ENCODE measurements at places on chromosomes 4 and X.

DNA sequence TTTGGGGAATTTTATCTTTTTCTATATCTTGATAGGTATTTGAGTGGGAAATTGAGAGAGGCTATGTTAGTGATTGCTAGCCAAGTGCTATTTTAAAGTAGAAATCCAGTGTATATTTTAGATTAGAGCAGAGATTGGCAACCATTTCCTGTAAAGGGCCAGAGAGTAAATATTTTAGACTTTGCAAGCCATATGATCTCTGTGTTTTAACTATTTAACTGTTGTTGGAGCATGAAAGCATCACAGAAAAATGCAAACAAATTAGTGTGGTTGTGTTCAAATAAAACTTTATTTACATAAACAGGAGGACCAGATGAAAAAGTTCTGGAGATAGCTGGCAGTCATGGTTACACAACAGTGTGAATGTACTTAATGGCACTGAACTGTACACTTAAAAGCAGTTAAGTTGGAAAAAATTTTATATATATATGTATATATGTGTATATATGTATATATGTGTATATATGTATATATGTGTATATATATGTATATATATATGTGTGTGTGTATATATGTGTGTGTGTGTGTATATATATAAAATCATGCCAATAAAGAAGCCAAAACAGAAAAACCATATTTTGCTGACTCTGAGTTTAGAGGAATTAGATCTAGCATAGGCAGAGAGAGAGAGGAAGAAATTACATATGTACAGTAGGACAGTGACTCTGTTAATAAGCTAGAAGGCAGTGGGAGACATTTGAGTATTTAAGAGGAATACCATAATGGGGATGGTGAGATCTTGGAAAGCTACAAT lies 83.4 kb downstream of the TMEM164 start:
- no peak for ATAC-seq

DNA sequence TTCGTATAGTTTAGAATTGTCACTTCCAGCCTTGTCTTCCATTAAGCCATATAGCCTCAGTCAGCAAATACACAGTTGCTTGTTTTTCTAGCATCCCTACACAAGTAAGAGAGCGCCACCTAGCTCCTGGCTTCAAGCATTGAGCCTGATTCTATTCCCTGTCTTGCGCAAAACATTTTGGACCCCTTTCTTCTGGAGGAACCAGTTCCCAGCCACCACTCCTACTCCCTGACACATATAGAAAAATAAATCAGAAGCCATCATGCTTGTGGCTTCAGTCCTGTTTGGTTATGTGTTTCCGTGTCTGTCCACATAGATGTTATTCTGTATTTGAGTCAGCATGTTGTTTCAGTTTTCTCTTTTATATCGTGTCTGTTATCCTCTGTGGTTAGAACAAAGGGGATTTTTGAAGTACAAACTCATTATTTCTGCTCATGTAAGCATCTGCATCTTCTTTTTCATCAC lies 59.9 kb downstream of the GK start:
- ATAC-seq: peak; percentile 93

DNA sequence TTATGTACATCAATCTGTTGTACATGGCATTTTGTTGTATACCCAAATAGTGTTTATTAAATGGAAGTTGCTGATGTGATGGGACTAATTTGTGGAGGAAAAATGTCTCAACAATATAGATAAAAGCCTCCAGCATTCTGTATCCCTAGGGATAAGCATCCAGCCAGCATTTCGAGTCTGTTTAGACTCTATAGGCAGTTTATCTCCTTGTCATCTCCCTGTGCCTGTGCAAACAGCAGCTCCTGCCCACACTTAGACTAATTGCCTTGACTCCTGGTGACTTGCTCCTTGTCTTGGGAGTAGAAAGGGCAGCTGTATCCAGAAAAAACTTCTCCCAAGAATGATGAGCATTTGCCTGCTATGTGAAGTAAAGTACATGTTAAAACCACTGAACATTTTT lies 83.8 kb downstream of the DOCK11 start:
- no peak for ATAC-seq

DNA sequence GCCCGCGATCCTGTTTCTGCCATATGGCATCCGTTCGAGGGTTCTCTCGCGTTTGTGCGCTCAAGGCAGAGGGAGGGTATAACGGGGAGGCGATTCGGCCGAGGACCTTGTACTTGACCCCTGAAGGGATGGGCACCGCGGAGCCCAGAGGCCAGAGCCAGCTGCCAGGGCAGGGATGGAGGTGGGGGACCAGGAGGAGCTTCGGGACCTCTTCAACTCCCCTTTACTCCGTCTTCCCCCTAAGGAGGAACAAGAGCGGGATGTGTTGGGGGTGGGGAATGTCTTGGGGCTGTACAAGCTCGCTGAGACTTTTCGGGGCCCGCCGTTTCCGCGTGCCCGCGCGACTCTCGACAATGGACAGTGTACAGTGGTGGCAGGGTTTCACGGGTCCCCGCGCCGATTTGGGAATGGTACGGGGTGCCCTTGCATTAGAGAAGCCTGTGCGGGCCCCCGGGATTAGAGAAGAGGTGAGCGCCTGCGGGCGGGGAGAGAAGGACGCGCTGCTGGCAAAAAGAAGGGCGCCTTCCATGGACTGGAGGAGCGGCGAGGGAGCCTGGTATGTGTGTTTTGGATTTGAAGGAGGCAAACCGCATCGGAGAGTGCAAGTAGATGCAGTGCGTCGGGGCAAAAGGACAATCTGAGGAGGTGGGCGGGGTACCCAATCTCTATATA lies 760 bp downstream of the UGT8 start:
- peak; percentile 3 for ATAC-seq

GRCh38 chr4:129804461-129804981 lies 708.6 kb downstream of the C4orf33 start:
- no peak for ATAC-seq

DNA sequence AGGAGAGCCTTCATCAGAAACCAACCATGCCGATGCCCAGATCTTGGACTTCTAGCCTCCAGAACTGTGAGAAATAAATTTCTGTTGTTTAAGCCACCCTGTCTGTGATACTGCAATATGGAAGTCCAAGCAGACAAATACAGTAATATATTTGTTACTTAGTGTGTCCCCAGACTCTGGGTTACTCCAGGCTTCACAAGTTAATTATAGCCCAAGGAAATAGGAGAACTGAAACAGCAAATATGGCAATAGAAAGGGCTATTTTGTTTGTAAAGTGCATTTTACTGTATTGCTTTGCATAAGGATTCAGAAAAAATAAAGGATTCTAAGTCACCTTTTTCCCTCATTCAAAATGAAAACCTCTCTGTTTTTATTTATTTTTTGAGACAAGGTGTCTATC lies 15.7 kb downstream of the TIGD4 start:
- no peak for ATAC-seq

- ATAC-seq: no peak
These were observed 94.9 kb downstream of the BMPR1B start for GRCh38 chr4:94852616-94853015.

- no peak for ATAC-seq
These were observed 104.1 kb downstream of the FIP1L1 start for GRCh38 chr4:53481586-53481985.

DNA sequence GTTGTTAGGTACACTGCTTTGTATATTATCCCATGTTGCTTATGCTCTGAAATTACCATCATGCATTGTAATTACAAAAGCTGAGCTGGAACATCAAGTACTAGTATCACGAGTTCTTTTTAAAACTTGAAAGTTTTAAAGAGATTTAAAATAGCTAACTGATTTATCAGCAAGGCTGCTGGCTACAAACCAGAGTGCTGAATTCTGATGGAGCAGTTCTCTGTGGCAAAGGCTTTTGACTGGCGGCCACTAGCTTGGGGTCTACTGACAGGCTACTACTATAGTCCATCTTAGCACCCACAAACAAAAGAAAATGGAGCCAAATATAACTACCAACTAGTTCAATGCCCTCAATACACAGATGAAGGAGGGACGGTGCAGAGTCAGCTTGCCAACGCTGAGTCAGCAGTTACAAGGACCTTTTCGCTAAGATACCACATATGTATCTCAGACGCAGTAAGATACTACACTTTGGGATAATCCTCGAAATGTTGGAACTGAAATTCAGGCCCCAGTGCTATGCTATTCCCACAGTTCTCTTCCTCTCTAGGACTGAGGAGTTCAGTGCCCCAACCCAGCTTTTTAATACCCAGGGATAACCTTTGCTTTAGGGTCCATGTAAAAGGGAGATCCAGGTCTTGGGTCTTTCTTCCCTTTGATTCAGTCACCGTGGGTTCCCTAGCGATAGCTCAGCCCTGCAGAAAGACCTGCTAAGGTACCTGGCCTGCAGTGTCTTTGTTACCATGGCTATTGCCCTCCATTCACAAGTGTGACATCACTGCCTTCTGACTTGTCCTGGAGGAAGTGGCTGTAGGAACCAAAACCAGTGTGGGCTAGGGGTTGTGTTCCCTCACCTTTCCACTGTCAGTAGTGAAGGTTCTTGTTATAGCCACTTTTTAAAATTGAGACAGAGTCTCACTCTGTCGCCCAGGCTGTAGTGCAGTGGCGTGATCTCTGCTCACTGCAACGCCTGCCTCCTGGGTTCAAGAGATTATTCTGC lies 22.8 kb downstream of the MFAP3L start:
- no peak for ATAC-seq

DNA sequence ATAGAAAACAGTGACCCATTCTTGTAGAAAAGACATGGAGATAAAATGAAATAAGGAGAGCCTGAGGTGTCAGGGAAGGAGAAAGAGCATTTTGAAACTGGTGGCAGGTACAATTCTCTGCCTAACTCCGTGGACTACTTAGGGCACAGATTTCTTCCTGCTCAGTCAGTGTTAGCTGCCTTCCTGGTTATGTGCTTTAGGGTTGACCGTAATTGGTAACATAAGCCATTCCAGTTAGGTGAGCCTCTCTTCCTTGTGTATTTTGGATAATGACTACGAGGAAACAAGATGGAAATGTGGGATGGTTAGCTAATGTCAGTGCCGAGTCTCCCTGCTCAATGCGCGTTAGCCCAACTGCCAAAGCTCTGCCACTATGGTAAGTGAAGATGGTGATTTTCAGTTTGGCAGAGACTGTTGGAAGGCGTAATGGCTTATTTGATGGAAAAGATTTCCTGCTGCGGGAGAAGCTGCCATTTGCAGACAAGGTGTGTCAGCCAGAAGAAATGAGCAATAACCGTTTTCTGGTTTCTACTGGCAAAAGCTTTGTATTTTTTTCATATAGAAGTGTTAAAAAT lies 174.1 kb downstream of the CBR4 start:
- ATAC-seq: no peak

- ATAC-seq: no peak
These were observed 388.5 kb upstream of the SPANXN4 start for GRCh38 chrX:142637206-142637605.

- no peak for ATAC-seq
These were observed 39.2 kb downstream of the SGMS2 start for GRCh38 chr4:107863850-107864371.

DNA sequence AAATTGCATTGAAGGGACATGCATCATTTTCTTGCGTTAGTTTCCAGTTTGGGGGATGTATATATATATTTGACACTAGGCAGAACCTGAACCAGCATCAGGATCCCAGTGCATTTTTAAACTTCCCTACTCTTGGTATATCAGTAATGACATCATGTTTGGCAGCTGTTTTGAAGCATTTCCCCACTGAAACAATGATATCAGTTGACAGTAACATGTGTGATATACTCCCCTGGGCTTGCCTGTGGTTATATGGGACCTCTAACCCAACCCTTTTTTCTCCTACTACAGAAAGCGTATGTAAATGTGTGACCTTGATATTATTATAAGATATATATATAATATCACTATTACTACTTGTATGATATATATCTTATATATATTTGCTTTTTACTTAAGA lies 225.9 kb upstream of the CASK start:
- ATAC-seq: no peak

DNA sequence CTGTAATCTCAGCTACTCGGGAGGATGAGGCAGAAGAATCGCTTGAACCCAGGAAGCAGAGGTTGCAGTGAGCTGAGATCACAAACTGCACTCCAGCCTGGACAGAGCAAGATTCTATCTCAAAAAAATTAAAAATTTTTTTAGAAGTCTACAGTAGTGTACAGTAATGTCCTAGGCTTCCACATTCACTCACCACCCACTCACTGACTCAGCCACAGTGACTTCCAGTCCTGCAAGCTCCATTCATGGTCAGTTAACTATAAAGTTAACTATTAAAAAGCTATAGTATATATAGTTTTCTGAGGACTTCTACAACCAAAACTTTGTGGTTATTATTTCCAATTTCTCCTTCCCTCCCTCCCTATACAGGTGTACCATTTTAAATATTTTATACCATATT lies 34.7 kb upstream of the NEUROG2 start:
- no peak for ATAC-seq

GRCh38 chrX:130716781-130717413 lies 186.1 kb downstream of the ENOX2 start:
- no peak for ATAC-seq

DNA sequence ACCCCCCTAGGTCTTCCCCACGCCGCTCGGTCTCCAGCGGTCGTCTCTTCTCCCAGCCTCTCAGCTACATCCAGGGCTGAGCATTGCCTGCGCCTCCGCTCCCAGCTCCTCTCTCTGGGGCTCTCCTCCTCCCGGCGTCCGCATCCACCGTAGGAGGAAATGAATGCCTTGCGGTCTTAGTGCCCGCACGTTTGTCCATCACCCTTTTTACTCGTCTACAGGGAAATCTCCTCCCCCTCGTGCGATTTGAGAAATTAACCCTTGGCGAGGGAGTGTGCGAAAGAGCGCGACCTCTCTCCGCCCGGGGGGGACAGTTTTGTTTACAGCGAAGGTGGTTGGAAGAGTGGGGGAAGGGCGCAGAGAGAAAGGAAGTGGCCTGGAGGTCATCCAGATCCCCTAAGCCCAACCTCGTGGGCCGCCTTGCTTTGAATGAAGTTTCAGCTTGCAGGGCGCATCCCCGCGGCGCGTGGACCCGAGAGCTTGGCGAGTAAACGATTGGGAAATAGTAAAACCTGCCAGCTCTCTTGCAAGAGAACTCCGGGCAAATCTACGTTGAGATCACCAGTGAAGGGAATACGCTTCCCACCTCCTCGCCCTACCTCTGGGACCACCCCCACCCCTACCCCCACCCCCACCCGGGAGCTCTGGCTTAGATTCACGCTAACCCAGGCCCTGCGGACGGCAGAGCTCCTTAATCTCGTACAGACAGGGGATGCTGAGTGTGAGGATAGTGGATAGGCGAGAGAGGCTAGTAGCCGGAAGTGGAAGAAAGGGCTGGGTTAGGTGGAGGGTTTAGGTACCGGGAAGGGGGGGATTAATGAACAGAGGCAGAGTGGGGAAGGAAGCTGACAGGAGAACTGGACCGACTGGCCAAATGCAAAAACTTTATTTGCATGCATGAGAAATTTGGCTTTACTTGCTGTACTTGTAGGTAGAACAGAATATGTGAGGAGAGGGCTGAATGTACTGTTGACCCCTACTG lies at the start of gene ELOVL6:
Gene ELOVL6, minus strand, starts transcription at position 181 of the 982 bp plus-strand sequence. CDS start 280 bp downstream, outside the sequence.
- no peak for ATAC-seq

DNA sequence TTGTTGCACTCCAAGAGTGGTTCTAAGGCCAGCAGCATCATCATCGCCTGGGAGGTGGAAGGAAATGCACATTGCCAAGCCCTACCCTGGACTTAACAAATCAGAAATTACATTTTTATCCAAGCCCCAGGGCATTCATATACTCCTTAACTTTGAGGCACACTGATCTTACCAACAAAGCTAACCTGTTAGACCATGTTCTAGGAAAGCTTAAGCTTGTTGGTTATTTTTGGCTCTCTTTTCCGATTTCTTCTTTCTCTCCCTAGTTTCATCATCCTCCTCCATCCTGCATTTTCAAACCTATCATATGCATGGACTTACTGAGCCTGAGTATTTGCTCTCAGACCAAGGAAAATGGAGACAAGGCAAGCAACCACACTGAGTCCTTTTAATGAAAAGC lies 133.4 kb downstream of the OPHN1 start:
- ATAC-seq: no peak

GRCh38 chr4:180710628-180711337 lies 1532.4 kb upstream of the TENM3 start:
- no peak for ATAC-seq
